ENCODE measurements at places on chromosomes 6 and 20.

DNA sequence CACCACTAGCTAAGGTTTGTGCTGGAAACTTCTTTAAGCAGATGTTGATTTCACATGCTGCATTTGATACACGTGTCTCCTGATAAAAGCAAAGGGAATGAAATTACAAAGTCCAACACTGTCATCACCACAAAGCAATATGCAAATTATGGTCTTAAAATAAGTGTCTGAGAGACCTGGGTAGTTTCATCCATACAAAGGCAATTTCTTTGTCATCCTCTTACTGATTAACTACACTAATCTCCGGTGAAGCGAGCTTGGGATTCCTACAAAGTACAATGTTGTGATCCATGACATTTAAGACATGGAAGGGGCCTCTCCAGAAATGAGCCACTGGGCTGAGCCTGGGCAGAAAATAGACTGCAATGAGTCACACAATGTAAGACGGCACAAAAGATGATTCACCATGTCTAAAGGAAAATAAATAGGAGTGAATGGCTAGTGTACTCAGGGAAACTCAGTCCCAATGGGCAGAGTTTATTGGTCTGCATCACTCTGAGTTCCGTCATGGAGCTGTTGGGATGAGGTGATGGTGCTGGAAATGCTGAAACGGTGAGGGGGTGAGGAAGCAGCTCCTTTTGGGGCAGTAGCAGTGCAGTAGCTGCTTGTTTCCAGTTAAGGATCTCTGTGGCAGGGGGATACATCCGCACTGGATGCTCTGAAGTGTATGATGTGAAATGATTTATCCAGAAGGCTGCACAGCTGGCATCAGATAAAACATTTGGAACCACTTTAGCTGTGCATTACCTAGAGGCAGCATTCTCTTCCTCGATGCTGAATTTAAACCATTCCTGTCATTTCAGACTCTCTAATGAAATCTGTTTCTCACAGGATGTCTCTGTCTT is 103.3 kb downstream of the IBTK start:
- DNase-seq, result no peak

DNA sequence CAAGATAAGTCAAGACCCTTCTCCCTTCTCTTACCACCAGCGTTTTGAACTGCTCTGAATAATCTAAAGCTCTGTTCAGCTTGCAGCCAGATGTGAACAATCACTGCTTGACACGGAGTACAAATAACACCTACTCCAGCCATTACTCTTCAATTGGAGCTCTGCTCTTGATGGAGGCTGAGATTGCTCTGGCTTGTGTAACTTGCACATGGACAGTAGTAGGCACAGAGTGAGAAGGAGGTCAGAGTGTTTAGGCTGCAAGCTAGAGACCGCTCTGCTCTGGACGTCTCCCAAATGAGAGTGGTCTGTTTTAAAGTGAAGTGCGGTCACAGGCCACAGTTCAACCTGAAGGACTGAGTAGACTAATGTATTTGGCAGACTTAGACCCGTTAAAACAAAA is 158.3 kb downstream of the HDGFL1 start:
- DNase-seq, result no peak

GRCh38 chr6:21199262-21199661 is 394.3 kb upstream of the SOX4 start:
- DNase-seq, result no peak

GRCh38 chr6:108653949-108654348 is 93.2 kb downstream of the FOXO3 start:
- DNase-seq, result no peak

GRCh38 chr20:2701671-2702081 is 9.1 kb downstream of the EBF4 start:
- DNase-seq, result no peak

DNA sequence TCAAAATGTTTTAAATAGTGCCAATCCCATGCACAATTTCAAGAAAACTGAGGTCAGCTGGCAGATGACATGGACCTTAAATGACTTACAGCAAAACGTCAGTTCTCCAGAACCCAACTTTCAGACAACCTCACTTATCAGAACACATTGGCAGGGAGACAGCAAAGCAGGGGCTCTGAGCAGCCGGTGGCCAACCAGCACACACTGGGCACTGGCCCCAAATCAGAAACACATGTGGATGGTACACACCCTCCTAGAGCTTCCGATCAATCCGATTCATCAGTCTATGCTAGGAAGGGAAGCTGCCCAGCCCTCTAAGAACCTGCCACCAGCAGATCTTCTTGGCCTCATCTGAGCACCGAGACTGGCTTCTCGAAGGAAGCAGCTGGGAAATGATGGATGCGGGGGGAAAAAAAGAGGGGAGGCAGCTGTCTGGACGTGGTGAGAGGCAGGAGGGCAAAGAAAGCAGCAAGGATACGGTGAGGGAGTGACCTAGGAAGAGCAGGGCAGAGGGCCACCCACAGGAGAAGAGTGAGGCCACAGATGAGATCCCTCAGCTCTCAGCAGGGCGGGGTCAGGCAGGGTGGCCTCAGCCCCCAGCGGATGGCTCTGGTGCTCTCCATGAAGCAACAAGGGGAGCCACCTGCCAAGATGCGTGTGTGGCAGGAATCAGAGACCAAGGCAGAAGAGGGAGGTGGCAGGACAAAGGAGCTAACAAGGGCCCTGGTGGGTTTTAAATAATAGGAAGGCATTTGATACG is 32.9 kb downstream of the TAF4 start:
- DNase-seq, result no peak

DNA sequence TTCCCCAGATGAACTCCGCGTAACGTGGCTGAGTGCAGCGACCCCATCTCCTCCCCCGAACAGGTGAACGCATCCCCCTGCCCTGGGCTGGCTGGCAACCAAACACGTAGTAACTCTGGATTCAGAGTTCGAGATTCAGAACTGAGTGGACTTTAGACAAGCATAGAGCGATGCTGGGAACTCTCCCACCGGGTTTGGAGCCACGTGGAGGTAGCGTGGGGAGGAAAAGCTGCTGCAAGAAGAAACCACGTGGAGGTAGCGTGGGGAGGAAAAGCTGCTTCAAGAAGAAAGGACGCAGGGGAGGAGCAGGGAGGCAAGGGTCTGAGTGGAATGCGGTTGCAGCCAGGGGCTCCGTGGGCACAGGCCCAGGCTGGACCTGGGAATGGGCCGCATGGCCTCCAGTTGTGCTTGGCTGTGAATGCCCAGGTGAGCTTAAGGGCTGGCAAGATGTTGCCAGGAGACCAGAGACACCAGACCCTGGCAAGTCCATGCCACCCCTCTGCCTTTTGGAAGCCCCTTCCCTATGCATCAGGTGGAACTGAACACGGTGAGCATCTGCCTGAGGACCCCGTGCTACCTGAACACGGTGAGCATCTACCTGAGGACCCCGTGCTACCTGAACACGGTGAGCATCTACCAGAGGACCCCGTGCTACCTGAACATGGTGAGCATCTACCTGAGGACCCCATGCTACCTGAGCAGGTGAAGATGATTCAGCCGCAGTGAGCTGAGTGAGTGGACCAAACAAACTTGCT is 118.0 kb upstream of the FRMD1 start:
- no peak for DNase-seq

- no peak for DNase-seq
Measured at GRCh38 chr20:33568378-33568777, 78.5 kb downstream of the CBFA2T2 start.

DNA sequence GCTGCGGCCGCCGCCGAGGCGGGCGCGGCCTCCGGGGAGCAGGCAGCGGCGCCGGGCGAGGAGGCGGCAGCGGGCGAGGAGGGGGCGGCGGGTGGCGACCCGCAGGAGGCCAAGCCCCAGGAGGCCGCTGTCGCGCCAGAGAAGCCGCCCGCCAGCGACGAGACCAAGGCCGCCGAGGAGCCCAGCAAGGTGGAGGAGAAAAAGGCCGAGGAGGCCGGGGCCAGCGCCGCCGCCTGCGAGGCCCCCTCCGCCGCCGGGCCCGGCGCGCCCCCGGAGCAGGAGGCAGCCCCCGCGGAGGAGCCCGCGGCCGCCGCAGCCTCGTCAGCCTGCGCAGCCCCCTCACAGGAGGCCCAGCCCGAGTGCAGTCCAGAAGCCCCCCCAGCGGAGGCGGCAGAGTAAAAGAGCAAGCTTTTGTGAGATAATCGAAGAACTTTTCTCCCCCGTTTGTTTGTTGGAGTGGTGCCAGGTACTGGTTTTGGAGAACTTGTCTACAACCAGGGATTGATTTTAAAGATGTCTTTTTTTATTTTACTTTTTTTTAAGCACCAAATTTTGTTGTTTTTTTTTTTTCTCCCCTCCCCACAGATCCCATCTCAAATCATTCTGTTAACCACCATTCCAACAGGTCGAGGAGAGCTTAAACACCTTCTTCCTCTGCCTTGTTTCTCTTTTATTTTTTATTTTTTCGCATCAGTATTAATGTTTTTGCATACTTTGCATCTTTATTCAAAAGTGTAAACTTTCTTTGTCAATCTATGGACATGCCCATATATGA is 3.2 kb downstream of the MARCKS start:
- DNase-seq, result no peak

GRCh38 chr6:139475241-139475640 is 100.8 kb upstream of the CITED2 start:
- DNase-seq, result no peak

DNA sequence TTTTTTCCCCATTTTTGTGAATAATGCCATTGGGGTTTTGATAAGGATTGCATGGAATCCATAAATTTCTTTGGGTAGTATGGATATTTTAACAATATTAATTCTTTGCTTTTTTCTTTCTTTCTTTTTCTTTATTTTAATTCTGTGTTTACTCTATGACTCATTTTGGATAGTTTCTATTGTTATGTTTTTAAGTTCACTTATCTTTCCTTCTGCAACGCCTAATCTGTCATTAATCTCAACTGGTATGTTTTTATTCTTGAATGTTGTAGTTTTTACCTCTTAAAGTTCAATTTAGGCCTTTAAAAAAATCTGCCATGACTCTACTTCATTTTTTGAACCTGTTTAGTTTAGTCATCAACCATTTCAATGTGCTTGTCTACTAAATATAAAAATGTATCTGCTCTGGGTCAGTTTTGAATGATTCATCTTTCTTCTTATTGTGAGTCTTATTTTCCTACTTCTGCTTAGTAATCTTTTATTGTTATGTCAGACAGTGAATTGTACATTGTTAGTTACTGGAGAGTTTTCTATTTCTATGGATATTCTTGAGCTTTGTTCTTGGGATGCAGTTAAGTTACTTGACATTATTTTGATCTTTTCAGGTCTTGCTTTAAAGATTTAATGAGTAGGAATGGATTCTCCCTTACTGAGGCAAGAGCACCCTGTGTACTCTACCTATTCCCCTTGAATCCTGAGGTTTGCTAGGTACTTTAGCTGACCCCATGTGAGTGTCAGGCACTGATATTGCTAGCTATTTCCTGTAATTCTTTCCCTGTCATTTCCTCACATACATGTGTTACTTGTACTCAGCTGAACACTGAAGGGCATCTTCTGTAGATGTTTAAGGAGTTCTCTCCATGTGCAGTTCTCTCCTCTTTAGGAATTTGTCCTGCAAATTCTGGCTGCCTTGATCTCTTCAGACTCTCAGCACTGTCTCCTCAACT is 104.2 kb downstream of the TFAP2B start:
- no peak for DNase-seq

DNA sequence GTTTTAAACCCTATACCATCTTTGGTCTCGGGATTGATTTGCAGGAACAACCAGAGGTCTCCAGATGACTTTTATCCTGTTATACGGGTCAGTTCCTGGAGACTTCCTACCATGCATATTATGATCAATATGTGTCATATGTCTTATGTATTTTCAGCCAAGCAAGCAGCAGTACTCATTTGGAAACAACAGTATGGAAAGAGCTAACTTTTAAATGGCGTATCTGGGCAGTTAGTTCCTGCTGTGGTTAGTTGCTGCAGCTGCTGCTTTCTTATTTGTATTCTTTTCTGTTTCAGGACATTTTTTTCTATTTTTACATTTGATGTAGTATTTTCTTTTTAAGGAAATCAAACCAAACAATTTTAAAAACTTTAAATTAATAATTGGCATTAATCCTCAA is 207.5 kb downstream of the MANEA start:
- no peak for DNase-seq

DNA sequence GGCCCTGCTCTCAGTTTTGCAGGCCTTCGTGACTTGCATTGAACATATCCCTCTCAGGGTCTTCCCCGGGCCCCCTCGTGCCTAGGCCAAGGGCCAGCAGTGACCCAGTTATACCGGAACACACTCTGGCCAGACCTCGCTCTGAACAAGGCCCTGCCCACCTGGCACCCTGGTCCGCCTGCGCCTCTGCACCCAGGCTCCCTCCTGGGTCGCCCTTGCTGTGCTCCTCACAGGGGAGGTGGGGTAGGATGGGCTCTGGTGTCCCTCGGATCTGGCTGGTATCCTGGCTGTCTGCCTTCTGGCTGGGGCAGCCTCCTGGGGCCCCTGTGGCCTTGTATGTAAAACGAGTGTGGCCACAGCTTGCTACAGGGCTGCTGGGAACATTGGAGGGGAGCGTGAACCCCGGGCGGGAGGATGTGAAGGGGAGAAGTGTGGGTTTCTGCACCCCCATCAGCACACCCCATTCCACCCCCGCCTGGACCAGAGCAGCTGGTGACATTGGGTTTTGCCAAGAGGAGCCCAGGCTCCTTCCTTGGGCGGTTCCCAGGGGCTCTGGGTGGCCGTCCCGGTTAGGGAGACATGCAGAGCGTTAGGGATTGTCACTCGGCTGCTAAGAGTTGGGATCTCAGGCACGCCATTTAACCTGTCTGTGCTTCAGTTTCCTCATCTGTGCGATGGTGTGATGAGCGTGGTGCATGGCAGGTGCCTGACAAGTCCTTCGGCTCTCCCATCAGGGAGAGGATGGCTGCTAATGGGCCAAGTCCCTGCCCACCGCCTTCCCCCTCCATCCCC is 17.5 kb downstream of the SRC start:
- DNase-seq, result no peak

- DNase-seq, result no peak
Measured at GRCh38 chr6:48825501-48826151, 637.4 kb downstream of the MMUT start.

DNA sequence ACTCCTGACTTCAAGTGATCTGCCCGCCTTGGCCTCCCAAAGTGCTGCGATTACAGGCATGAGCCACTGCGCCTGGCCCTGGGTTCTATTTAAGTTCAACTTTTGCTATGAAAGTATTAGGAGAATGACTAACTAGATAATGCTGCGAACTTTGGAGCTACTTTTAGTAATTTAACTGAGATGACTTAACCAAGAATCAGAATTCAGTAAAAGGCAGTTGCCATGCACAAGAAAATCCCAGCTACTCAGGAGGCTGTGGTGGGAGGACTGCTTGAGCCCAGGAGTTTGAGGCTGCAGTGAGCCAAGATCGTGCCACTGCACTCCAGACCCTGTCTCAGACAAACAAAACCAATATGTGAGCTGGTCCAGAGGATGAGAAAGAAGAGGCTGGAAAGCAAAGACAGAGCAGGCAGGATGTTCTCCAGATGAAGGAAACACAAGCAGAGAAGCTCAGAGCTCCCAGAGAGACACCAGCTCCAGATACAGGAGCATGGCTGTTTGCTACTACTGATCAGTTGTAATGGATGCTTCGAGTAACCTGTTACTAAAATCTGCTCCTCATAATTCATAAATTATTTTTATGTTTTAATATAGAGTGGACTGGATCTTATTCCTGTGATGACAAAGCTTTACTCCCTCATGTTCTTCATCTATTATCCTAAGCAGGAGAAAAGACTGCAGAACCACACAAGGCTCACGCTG is 23.9 kb downstream of the ZNF217 start:
- no peak for DNase-seq

Measured in activated CD8-positive, alpha-beta memory T cell treated with anti-CD3 and anti-CD28 coated beads for 1 hour (primary cell).